ENCODE measurements at places on chromosomes 2 and 18.

- DNase-seq, result no peak
Measured at GRCh38 chr2:23320058-23320457, 64.9 kb upstream of the KLHL29 start.

GRCh38 chr2:20304411-20304810 lies 46.2 kb downstream of the PUM2 start:
- DNase-seq, result no peak

DNA sequence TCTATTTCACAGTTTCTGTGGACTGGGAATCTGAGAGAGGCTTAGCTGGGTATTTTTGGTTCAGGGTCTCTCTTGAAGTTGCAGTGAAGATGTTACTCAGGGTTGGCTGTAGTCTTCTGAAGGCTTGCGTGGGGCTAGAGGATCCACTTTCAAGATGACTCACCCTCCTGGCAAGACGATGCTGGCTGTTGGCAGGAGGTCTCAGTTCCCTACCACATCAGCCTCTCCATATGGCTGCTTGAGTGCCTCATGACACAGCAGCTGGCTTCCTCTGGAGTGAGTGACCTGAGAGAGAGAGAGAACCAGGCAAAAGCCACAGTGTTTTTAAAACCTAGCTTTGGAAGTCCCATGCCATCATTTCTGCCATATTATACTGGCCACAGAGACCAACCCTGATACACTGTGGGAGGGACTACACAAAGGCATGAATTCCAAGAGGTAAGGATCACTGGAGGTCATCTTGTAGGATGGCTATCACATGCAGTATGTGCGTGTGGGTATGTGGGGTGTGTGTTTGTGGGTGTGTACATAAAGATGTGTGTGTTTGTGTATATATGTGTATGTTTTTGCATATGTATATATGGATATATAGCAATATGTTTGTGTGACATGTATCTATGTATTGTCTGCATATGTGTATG lies 25.1 kb downstream of the DNPEP start:
- peak; percentile 70 for DNase-seq

DNA sequence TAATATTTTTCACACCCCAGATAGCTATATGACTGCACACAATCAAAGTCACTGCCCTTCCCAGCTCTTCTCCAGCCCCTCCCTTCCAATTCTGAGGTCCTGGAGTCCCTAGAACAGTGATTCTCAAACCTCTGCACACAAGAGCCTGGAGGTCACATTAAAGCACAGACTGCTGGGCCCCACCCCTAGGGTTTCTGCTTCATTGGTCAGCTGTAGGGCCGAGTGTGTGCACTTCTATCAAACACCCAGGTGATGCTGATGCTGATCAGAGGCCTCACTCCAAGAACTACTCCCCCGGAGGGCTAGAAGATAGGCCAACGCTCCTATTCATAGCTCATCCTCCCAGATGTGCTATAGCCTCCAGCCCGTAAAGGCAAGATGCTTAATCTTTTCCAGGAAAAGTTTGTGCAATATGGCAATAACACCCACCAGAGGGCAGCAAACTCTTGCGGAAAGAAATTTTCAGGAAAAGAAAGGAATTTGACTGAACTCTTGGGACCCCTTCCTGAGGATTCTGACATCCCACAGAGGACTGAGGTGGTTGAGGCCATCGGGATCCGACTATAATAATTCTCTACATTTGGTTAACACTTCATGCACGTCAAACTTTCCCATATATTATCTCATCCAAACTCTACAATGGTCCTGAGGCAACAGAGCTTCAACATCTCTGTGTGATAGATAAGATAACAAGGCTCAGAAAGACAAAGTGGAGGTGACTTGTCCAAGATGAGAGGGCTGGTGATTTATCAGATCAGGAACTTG lies 194.2 kb upstream of the PKDCC start:
- no peak for DNase-seq

GRCh38 chr18:23337599-23338444 lies 115.3 kb upstream of the RIOK3 start:
- no peak for DNase-seq

DNA sequence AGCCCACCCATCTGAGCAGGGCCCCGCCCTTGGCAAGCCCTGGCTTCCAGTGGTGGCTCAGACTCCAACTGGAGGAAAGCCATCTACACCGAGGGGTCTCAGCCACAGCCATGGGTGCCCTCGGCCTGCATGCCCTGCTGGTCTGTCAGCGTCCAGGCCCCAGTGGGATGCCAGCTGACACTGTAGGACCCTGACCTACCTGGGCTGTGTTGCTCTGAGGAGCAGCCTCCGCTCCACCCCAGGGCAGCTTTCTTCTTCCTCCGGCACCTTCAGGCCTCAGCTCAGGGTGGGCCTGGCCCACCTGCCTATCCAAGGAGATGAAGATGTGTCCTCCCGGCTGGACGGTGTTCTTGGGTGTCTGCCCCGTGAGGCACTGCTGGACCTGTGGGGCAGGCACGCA lies 13.9 kb upstream of the ARHGEF4 start:
- DNase-seq, result no peak

DNA sequence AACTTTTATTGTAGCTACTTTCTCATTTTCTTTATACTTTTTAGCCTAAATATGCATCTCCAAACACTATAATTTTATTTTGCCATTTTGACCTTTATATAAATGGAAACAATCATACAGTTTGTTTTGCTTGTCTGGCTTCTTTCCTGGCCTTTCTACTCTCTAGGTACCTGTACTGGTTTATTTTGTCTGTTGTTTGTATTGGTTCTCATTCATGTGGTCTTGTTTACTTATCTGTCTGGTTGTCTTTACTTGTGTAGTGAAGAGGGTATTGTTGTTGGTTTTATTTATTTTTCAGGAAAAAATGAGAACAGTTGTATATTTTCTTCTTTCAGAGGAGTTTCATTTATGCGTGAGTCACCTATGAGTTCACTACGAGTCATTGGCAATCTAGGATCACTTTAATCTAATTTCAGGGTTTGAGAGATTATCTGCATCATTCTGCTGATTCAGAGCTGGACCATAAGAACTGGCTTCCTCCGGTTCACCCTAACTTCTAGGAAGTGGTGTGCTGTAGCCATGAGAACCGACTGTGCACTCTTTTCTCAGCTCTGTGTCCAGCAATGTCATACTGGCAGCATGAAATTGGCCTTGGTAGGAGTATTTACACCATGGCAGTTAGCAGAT lies 33.1 kb upstream of the HDAC4 start:
- no peak for DNase-seq

- peak; percentile 78 for DNase-seq
Measured at GRCh38 chr2:27494284-27494943, 586 bp downstream of the FNDC4 start.

DNA sequence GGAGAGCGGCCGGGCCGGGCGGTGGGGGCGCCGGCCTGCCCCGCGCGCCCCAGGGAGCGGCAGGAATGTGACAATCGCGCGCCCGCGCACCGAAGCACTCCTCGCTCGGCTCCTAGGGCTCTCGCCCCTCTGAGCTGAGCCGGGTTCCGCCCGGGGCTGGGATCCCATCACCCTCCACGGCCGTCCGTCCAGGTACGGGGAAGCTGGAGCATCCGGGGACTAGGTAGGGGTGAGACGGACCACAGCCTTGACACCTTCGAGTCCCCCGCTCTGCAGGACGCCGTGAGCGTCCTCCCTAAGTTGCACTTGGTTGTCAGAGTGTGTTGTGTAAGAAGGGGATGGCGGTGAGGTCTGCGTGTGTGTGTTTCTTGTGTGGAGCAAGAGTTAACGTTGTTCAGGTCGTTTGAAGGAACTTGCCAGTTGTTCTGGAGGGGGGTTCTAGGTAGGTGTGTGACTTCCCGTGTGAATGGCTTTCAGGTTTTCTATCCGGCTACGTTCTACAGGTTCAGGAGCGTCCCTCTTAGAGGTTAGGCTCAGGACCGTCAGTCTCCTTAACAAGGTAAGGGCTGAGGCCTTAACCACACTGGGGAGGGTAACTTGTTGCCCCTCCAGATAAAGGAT lies 393 bp downstream of the IL1R1 start:
- DNase-seq, result no peak

GRCh38 chr2:132598536-132598935 lies 71.5 kb downstream of the LYPD1 start:
- DNase-seq, result no peak

DNA sequence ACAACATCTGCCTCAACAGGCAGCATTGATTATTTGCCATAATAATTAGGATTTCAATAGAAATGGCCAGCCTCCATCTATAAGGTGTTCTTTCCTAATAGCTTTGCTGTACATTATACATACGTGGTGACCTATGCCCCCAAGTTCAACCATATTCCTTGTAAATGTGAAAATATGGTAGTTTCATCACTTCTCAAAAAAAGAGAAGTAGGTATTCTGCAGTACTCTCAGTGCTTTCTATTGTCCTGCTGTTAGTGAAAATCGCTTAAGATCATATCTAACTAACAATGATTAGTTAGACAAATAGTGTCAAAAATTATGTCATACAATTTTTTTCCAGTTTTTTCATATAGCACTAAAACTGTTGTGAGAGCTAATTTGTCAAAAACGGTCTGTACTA lies 79.6 kb downstream of the SLC4A10 start:
- no peak for DNase-seq

DNA sequence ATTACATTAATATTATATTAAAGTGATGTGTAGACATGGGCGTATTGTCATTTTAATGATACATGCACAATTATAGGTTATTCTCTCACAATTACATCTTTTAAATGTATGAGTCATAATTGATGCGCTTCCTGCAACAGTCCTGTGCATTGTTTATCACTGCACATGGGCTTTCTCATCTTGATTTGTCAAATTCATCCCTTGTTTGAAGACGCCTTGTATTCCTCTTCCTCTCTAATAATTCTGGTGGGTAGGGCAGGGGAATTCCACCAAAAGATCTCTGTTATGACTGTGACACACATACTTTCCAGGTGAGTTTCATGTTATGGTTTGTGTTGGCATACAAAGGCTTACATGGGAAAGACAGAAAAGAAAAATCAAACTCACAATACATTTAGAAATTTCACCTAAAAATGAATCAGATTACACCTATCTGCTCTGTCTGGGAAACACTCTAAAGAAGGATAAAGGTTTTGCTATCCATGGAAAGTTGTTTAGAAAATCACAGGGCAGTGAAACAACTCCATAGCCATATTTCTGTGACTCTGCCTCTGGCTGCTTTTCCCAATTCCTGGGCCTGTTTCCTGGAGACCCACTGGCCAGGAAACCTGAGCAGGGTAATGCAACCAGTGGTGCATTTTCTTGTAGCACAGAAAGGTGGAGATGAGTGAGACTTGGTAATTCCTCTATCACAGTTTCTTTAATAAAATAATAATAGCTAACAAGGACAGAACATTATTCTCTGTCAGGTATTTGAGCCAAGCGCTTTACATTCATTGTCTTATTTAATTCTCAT lies 13.2 kb downstream of the SLC9A2 start:
- no peak for DNase-seq

- no peak for DNase-seq
Measured at GRCh38 chr2:209431701-209432100, 7.9 kb downstream of the MAP2 start.

GRCh38 chr2:32958821-32959220 lies 12.1 kb downstream of the LTBP1 start:
- DNase-seq, result no peak

- no peak for DNase-seq
Measured at GRCh38 chr18:60755134-60755533, 382.6 kb upstream of the MC4R start.

GRCh38 chr2:119756837-119757236 lies 2.9 kb upstream of the PTPN4 start:
- peak; percentile 85 for DNase-seq

- no peak for DNase-seq
Measured at GRCh38 chr2:203650860-203651613, 55.4 kb upstream of the CD28 start.

GRCh38 chr2:102788885-102789260 lies 27.0 kb downstream of the TMEM182 start:
- DNase-seq, result peak; percentile 74

GRCh38 chr18:47821314-47821713 lies 109.1 kb downstream of the SMAD2 start:
- no peak for DNase-seq

DNA sequence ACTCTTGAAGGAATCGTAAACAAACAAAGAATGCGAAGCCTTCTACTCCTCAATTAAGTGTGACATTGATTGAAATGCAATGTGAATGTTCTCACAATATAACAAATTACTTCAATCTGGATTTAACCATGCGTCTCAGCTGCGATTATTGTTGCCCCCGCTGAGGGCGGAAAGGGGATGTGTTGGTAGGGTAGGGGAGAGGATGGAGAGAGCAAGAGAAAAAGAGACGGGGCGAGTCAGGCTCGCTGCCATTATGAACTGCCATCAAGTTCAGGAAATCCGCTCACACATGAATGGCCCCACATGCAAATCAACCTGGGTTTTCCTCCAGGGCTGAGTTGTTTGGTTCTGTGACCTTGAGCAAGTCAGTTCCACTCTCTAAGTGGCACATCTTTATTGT lies 129.8 kb downstream of the PXDN start:
- no peak for DNase-seq

GRCh38 chr2:237529452-237530402 lies 36.6 kb upstream of the PRLH start:
- no peak for DNase-seq

DNA sequence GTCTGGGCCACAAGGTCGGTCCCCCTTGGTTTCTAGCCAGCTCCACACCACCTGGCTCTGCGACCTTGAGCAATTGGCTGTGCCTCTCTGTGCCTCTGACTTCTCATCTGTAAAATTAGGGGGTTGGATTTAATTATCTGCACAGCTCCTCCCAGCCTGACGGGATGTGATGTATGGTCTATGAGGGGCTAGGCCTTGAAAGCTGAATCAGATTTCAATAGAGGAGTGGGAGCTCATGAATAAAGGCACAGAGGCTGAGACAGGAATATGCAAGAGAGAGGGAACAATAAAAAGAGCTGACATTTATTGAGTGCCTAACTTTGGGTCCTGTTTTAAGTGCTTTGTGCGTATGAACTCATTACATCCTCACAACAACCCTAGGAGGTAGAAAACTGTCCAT lies 104.7 kb downstream of the ALK start:
- DNase-seq, result no peak

GRCh38 chr2:143347271-143347695 lies 218.1 kb downstream of the ARHGAP15 start:
- no peak for DNase-seq

DNA sequence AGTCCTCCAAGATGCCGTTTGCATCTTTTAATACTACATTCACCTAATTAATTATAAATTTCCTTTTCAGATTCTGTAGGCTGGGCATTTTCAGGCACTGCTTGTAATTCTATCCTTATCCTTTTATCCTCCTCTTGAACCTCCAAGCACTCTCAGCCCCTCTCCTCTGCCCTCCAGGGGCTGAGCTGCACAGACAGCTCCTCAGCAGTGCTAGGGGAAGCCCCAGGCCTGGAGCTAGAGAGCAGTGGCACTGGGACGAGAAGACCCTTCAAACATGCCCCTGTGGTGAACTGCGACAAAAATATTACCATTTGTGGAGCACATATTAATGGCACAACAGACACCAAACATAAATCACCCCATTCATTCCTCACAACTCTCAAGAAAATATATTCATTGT lies 32.9 kb downstream of the CFAP210 start:
- DNase-seq, result no peak

Measured in right cardiac atrium (tissue), 5 donors.